ENCODE measurements at places on chromosomes 13 and 19.

- DNase-seq = no peak
These were observed 9.8 kb upstream of the STK24 start for GRCh38 chr13:98586400-98587345.

DNA sequence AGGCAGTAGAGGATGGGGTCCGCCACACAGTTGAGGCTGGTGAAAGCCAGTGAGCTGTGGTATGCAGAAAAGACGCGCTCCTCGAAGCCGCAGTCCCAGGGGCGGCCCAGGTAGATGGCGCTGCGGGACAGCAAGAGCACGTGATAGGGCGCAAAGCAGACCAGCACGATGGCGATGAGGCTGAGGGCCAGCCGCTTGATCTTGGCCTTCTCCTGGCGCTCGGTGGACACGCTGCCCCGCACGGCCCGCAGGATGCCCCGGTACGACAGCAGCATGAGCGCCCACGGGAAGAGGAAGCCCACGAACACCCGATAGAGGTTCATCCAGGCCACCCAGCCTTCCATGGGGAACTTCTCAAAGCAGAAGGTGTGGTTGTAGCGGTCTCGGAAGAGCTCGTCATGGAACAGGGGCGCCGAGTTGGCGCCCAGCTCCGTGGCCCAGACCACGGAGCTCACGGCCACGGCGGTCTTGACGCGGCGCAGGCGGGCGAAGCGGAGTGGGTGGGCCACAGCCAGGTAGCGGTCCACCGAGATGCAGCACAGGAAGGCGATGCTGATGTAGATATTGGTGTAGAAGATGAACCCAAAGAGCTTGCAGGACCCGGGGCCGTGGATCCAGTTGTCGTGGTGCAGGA, 6.5 kb upstream of the OPA3 start:
- no peak for DNase-seq

GRCh38 chr19:13841086-13841961, 35.6 kb upstream of the NANOS3 start:
- peak; percentile 57 for DNase-seq

GRCh38 chr13:112445411-112446271, 69.5 kb downstream of the SPACA7 start:
- no peak for DNase-seq

GRCh38 chr19:6593651-6594416, 2.9 kb upstream of the CD70 start:
- no peak for DNase-seq

All from right hindlimb (tissue), 1 donor.